ENCODE measurements at places on chromosomes 1 and 21.

DNA sequence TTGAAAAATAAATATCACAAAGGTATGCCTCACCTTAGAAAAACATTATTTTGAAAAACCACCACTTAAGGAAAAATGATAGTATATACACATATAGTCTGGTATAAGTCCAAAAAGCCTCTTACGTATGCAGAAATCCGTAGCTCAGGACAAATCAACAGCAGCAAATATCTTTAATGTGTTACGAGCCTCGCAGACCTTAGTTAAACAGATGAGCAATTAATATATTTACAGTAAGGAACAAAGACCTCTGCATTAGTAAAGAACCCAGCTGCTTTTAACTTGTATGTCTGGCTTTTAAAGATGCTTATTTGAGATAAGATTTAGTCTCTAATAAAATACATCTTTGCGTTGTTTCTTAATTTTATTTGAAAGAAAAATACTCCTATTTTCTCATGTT lies 79.9 kb upstream of the CHRM3 start:
- no peak for DNase-seq

DNA sequence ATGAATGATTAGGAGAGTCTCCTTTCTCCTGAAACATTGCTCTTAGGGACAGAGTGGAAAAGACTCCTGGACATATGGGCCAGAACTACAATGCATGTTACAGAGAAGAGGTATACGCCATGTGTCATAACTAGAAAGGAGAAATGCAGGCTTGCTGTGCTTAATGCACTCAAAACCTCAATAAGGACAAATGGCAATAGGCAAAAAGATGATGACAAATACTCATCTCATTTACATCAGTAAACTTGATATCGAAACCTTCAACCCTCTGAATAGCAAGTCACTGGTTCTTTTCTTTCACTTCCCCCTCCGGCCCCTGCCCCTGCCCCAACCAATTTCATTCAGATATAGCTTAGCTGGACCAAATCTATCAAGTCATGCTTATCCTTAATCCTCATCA lies 1.9 kb upstream of the GPR88 start:
- no peak for DNase-seq

DNA sequence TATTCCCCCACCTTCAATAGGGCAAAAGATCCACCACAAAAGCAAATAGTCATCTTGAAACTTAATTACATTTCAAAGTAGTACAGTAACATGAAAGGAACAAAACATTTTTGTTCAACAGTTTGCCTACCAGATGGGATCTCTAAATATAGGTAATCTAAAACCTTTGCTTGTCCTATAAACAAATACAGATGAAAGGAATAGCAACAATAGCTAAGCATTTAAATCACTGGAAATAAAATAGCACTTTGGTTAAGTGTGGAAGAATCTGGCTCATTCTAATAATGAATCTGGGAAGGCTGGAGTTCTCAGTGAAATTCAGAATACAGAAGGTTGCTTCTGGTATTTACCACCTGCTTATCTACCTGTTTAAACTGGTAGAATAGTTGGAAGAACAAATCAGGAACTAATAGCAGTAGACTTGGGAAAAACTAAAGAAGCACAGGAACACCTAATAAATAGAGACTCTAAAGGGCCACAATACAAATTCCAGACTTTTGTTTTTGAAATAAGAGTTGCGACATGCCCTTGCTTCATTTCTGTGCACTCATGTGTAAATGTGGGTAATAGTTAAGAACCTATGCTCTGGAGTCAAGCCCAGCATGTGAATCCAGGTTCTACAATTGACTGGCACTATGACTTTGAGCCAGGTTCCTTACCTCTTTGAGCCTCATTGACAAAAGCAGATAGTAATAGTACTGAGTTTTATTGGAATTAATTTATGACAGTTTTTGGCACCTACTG lies 2.3 kb upstream of the LYPLAL1 start:
- DNase-seq: no peak

DNA sequence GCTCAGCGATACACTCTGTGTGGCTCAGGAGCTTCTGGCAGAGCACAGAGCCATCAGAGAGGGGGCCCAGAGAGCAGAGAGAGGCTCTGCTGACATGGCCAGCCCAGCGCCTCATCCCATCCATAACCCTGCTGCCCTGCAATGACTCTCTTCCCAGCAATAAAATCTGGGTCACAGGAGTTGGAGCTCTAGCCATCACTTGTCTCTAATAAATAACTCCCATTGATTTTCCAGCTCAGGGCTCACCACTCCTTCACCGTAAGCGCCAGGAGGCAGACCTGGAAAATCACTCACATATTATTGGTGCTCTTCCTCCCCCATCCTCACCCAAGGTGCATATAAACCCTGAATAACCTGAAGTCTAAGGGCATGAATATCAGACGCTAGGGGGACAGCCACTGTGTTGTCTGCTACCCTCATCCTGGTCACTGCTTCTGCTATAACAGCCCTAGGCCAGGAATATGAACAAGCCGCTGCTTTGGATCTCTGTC lies at the start of gene APCS:
Gene APCS, plus strand, starts transcription at position 366 of the 491 bp plus-strand sequence. Its CDS starts 96 bp downstream, at position 462.
- no peak for DNase-seq

GRCh38 chr1:52189898-52190480 lies 48.1 kb downstream of the ZFYVE9 start:
- no peak for DNase-seq

DNA sequence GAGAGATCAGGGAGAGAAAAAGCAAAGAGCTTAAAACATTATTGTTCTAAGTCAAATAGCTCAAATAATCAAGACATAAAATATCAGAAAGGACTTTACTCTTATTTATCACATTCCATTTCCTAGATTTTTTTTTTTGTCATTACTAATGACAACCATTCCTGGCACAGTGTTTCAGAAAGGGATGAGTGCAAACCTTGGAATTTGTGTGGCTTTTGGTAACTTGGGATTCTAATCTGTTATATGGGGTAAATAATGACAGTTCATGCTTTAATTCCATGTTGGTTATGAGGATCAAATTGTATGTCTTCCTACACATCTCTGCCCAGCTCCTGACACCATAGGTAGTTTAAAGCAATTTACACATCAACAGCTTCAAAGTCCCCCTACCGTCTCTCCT lies 358.4 kb upstream of the ADGRL4 start:
- no peak for DNase-seq

DNA sequence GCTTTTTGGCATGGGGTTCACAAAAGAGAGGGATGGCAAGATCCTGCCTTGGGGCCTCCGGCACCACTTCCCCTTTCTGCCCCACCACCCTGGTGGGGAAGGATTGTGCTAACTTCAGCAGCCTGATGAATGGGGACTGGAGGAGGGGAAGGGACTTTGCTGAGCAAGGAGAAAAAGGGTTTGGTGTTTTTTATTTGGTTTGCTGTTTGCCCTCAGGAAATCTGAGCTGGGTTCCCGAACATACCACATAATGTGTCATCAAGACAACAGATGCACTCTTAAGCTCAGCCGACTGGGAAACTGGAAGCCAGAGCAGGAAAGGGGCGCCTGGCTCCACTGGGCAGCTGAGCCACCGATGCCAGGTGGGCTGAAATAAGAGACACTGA lies 19.8 kb downstream of the OLFML2B start:
- DNase-seq: no peak

DNA sequence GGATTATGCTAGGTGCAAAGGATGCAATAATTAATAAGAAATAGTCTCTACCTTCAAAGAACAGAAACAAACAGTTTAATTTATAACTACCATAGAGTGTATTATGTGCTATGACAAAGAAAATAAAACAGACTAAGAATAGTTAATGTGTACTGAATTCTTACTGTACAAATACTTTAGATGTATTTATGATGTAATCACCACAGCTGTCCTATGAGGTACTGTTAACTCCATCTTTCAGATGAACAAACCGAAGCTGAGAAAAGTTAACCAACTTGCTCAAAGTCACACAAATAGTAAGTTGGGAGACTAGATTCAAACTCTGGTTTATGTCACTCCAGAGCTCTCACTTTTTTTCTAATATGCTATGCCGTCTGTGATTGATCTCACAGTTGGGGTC lies 77.0 kb upstream of the FGGY start:
- no peak for DNase-seq

DNA sequence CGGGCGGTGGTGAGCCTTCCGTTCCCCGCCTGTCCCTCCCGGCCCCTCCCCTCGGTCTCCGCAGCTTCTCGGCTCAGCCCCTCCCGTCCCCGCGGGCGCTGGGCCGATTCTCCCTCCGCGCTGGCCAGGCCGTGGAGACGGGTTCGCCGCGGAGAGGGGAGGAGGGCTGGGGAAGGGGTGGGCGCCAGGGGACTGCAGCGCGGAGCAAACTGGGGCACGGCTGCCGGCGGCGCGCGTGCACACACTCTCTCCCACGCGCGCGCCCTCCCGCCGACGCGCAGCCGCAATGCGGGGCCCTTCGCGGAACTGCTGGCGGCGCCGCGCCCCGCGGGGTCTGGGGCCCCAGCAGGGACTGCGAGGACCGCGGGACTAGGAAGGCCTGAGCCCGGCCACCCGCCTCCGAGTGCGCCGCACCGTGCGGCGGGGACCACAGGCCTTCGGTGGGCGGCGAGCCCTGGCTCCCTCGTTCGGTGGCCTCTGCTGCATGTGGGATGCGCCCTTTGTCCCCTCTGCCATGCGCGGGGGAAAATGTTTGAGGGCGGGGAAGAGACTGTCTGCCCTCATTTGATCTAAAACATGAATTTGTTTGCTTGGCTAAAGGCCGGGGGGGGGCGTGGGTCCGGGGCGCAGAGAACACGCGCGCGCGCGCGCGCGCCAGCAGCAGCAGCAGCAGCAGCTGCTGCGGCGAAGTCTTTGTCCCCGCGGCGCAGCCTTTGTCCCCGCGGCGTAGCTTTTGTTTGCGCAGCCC lies 90.7 kb upstream of the VAMP3 start:
- no peak for DNase-seq

DNA sequence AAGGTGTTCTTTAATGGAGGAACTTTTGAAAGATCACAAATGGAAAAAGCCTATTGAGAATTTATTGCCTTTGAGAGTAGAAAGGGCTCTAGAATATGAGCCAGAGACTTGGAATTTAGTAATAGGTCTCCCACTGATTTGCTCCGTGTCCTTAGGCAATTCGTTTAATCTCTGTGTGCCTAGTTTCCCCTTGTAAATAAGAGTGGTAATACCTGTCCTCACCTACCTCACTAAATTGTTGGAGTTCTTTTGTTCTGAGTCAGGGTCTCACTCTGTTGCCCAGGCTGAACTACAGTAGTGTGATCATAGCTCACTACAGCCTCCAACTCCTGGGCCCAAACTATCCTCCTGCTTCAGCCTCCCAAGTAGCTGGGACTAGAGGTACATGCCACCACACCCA lies 15.0 kb upstream of the TEKT2 start:
- DNase-seq: no peak

GRCh38 chr1:63679076-63679475 lies 85.9 kb downstream of the PGM1 start:
- no peak for DNase-seq

GRCh38 chr1:73755649-73756048 lies 442.3 kb downstream of the LRRIQ3 start:
- no peak for DNase-seq

GRCh38 chr1:205355075-205355453 lies 1.7 kb downstream of the KLHDC8A start:
- DNase-seq: no peak

Data from stimulated activated CD8-positive, alpha-beta memory T cell treated with anti-CD3 and anti-CD28 coated beads, Interleukin-4, amount 100 ng/mL, for 1 hour (primary cell).